Kasumi-1 (cell line): ENCODE measurements at places on chromosomes 2 and 18.

- no peak for DNase-seq
These were observed 25.3 kb upstream of the SMAD7 start for GRCh38 chr18:48975817-48976649.

- no peak for DNase-seq
These were observed 71.3 kb downstream of the CTIF start for GRCh38 chr18:48609820-48610815.

- peak; percentile 34 for DNase-seq
These were observed 144.3 kb downstream of the VAPA start for GRCh38 chr18:10057894-10058791.

DNA sequence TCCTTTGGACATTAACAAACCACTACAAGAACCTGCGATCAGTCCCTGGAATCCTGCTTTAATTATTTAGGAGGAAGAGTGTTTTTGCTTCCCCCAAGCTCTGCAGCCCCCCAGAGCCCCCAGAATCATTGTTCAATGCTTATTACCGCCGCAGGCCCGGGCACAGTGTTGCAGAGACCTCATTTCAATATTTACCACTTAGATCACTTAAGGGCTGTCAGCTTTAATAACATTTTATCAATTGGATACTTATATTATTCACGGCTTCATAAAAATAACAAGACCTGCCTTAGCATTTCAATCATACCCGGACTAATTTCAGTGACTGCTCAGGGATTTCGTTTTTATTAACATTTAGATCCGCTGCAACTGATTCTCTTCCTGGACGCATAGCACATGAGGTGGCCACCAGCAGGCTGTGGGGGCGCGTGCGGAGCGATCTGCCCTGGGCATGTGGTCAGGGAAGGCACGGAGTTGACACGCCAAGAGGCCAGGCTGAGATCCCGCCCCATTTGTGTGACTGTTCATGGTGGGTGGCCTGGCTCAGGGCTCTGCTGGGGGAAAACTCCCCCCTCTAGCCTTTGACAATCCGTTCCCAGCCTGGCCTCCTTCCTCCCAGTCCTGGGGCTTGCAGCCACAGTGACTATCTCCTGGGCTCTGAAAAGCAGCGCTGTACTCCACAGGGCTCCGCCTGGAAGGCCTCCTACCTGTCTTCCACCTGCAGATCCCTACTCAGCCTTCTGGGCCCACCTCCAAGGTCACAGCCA, 267.6 kb downstream of the SRBD1 start:
- DNase-seq: no peak

DNA sequence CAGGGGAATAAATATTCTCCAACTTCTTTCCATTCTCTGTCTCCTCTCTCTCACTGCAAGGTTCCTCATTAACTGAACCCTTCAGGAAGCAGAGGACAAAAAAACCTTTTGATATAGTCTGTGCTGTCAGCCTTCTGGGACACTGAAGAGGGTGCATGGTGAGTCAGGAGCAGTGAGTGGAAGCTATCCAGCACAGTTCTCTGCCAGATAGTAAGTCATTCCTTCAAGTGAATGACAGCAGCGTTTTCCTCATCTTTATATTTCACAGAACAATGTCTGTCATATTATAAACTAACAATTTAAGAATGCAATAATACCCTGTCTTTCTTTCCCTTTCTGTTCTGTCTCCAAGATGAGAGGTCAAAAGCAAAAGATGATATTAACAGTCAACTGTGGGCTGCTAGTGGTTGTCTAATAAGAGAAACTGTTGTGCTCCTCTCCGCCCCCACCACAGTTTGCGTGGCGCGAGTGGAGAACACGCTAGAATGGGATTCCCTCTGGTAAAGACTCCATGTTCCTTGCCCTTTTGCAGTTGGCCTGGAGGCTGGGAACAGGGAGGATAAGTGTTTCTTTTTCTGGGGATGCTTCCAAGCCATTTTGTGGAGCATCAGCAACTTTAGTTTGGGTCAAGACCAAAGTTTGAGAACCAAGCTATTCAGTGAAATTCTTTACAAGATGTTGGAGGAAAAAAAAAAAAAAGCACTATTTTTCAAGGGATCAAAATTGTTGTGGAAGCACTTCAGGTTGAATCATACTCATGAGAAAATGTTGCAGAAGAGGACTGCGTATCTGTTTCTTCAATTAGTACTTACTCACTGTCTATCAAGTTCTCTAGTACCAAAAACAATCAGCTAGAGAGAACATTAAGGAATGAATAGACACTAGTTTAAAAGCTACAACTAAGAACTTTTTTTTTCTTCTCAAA, 430.2 kb downstream of the SETBP1 start:
- no peak for DNase-seq
